Activated T-cell treated with anti-CD3 and anti-CD28 coated beads, Interleukin-2, amount 50 U/mL, for 24 hours (primary cell): ENCODE measurements at places on chromosomes 12 and 14.

GRCh38 chr12:129385637-129385990 is 518.2 kb downstream of the TMEM132D start:
- H3K4me1 ChIP-seq = no peaks in the 10 kb centered on the region
- H3K27me3 ChIP-seq = no peaks in the 10 kb centered on the region
- H3K36me3 ChIP-seq = no peaks in the 10 kb centered on the region
- no peak for DNase-seq

- peaks cover 4% of the 10 kb centered on the region for H3K4me1 ChIP-seq
- H3K36me3 ChIP-seq = peaks cover 78% of the 10 kb centered on the region
- no peaks in the 10 kb centered on the region for H3K27me3 ChIP-seq
- H3K4me3 ChIP-seq = no peak overlapping the region
- no peak overlapping the region for H3K27ac ChIP-seq
- no peak for DNase-seq
These were observed 125.8 kb downstream of the CCDC91 start for GRCh38 chr12:28316049-28316448.

DNA sequence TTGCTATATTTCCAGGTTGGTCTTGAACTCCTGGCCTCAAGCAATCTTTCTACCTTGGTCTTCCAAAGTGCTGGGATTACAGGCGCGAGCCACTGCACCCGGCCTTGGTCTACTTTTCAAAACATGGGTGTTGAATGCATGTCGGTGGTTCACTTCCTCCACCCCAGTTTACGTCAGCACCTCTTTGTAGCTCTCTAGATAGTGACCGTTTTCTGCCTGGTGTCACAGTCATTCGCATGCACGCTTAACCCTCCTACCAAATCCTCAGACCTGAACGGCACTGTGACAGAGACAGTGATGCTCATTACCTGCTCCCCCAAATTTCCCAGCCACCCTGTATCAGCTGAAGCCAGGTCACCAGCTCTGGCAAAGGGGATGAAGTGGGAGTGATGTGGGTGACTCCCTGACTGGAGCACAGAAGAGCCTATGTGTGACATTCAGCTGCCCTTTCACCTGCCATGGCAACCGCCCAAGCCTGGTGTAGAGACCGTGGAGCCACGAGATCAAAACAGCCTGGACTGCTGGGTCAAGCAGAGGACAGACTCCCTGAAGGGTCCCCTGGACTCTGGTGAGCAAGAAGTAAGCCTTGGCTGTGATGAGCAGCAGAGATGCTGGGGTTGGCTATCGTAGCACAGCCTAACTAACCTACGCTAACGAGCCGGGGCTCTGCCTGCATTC is 66.2 kb upstream of the GPR68 start:
- H3K27me3 ChIP-seq = no peaks in the 10 kb centered on the region
- peak overlapping the region; percentile 44 for H3K4me3 ChIP-seq
- peak overlapping the region; percentile 94 for H3K27ac ChIP-seq
- DNase-seq = no peak

DNA sequence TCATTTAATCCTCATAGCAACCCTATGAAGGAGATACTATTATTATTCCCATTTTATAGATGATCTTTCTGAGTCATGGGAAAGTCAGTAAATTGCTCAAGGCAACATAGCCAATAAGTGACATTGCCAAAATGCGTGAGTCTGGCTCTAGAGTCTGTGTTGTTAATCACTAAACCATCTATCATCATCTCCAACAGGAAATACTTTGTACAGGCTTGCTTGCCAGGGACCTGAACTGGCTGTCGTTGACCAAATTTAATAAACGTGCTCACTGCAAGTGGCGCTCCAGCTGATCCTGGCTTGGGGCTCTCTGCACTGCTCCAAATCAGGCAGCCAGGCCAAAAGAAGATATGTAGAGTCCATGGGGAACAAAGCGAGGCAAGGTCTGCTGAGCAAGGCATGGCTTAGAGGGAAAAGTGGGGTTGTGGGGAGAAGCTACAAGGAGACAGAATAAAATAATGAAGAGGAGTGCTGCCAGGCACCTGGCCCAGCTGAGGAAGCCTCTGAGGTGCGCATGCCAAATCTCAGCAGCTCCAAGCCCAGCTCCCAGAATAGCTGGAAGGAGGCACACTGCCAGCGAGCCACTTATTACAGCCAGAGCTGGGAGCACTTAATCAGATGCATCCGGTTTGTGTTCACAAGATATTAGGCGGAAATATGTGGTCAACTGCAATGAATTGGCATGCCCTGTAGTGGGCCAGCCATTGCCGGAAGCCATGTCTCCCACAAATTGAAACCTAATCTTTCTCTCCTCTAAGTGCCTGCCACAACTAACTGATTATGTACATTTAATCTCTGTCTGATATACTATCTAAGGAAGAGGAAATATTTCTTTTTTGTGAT is 43.3 kb upstream of the PTPRO start:
- no peak overlapping the region for H3K4me3 ChIP-seq
- no peaks in the 10 kb centered on the region for H3K36me3 ChIP-seq
- H3K4me1 ChIP-seq = peaks cover 7% of the 10 kb centered on the region
- peaks cover 23% of the 10 kb centered on the region for H3K27me3 ChIP-seq
- no peak for DNase-seq

GRCh38 chr14:90443161-90444076 is 46.6 kb downstream of the CALM1 start:
- no peak overlapping the region for H3K4me3 ChIP-seq
- H3K4me1 ChIP-seq = no peaks in the 10 kb centered on the region
- DNase-seq = no peak
- no peaks in the 10 kb centered on the region for H3K36me3 ChIP-seq
- H3K27me3 ChIP-seq = no peaks in the 10 kb centered on the region

DNA sequence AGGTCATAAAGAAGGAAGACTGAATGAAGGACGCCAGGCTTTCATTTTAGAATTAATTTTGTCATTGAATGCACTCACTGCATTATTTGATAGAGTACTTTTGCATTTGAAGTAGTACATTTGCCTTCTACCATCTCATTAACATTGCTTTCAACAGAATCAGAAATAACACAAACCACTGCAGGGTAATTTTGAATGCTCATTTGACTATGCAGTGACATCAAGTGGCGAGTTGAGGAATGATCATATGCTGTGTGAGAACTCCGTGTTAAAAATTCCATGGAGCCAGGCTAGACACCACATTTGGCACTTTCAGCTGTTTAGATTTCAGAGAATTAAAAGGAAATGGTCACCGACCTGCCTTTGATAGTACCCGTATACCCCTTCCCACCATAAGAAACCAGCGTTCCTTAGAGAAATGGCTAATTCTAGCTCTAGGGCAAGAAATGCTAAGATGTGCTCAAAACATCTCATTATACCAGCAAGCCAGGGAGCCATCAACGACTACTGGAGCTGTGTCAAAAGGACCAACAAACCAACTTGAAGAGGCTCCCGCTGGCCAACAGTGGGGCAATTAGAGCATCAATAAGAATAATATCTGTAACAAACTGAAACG is 16.5 kb downstream of the HEBP1 start:
- no peak overlapping the region for H3K4me3 ChIP-seq
- DNase-seq = no peak

GRCh38 chr12:85147331-85147730 is 111.2 kb downstream of the LRRIQ1 start:
- H3K27me3 ChIP-seq = no peaks in the 10 kb centered on the region
- H3K4me1 ChIP-seq = no peaks in the 10 kb centered on the region
- no peak overlapping the region for H3K4me3 ChIP-seq
- no peak overlapping the region for H3K27ac ChIP-seq
- H3K36me3 ChIP-seq = no peaks in the 10 kb centered on the region
- no peak for DNase-seq

- H3K27me3 ChIP-seq = no peaks in the 10 kb centered on the region
- H3K4me1 ChIP-seq = peaks cover 30% of the 10 kb centered on the region
- no peak for DNase-seq
These were observed 86.9 kb downstream of the RIN3 start for GRCh38 chr14:92600318-92601053.

GRCh38 chr12:120470150-120470784 is 719 bp upstream of the SRSF9 start:
- H3K36me3 ChIP-seq = peaks cover 40% of the 10 kb centered on the region
- no peaks in the 10 kb centered on the region for H3K27me3 ChIP-seq
- peaks cover 43% of the 10 kb centered on the region for H3K4me1 ChIP-seq
- peak overlapping the region; percentile 97 for H3K4me3 ChIP-seq
- H3K27ac ChIP-seq = peak overlapping the region; percentile 83

DNA sequence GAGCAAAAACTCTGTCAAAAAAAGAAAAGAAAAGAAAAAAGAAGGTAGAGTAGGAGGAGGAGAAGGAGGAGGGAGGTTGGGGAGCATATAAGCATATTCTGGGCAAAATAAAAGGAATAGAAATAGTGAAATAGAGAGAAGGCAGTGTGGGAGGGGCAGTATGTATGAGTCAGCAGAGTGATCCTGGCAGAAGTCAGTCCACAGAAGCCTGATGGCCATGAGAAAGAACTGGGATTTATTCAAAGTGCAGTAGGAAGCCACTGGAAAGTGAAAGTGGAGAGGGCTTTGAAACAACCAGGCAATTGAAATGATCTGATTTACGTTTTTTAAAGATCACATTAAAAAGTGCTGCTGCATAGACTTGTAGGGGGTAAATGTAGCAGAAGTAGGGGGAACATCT is 368.6 kb upstream of the USP15 start:
- H3K27ac ChIP-seq = no peak overlapping the region
- no peak for DNase-seq
- H3K4me1 ChIP-seq = no peaks in the 10 kb centered on the region
- no peaks in the 10 kb centered on the region for H3K36me3 ChIP-seq
- no peak overlapping the region for H3K4me3 ChIP-seq

DNA sequence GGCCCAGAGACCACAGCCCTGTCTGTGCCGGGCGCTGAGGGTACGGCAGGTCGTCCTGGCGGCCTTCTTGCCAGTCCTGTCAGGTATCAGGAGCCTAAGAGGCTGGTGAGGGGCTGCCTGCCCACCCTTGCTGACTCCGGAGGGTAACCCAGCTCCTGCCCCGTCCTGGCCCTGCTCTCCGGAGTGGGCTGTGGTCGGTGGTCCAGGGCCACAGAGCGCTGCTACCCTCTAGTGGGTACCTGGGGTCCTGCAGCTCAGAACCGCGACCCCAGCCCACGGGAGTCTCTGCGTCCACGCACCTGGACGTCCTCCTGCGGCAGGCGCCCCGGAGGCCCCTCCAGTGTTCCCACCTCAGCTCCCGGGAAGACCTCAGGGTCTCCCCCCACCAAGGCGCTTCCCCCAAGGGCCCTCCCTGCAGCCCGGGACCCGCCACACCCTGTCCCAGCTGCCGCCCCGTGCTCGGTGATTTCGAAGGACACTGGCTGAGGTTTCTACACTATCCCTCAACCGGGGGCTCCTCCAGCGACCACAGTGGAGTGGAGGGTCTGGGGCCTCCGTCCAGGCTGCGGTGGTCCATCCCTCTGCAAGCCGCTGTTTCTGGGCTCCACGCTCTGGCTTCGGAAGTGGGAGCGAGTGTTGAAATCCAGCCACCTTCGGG is 75.9 kb upstream of the FBRSL1 start:
- H3K4me3 ChIP-seq = no peak overlapping the region
- no peaks in the 10 kb centered on the region for H3K36me3 ChIP-seq
- no peak overlapping the region for H3K27ac ChIP-seq

DNA sequence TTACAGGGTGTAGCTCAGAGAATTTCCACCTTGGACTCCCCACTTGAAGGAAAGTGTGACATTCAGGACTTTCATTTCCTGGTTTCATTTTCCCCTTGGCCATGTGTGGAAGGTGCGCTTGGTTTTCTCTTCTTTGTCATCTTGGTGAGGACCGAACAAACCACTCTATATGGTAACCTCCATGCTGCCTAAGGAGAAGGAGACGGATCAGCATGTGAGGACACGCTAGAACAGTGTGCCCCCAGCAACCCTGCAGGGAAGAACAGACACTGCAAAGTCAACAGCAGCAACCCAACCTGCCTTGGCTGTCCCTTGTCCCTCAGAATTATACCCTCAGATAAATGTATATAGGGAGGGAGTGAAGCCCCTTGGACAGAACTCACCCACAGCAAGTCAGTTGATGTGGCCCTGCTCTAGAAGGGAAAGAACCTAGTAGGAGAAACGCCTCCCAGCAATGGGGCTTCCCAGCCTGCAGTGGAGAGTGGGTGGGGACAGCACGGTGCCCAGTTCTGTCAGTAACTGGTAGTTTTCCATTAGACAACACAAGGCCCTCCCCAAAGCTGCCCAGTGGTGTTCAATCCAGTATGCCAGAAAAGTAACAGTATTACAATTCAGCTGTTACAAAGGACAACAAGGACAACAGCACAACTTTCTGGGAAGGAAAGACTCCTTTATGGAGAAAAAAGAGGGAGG is 18.9 kb upstream of the COCH start:
- H3K36me3 ChIP-seq = no peaks in the 10 kb centered on the region
- peaks cover 17% of the 10 kb centered on the region for H3K4me1 ChIP-seq
- no peak overlapping the region for H3K4me3 ChIP-seq
- H3K27ac ChIP-seq = peak overlapping the region; percentile 37
- H3K27me3 ChIP-seq = peaks cover 36% of the 10 kb centered on the region

- H3K27me3 ChIP-seq = no peaks in the 10 kb centered on the region
- no peaks in the 10 kb centered on the region for H3K36me3 ChIP-seq
- H3K4me3 ChIP-seq = no peak overlapping the region
- no peaks in the 10 kb centered on the region for H3K4me1 ChIP-seq
- no peak for DNase-seq
These were observed 229.8 kb downstream of the RASSF9 start for GRCh38 chr12:85606455-85606854.

GRCh38 chr12:130162267-130162666 is at the start of gene FZD10:
Gene FZD10 (plus strand): TSS chr12:130162464. CDS start chr12:130162943, 479 bp downstream.
- H3K4me3 ChIP-seq = peak within 1 kb of the TSS; percentile 43
- H3K4me1 ChIP-seq = peaks cover 5% of the 10 kb centered on the region
- no peaks in the 10 kb centered on the region for H3K36me3 ChIP-seq
- peak within 1 kb of the TSS; percentile 64 for H3K27ac ChIP-seq

DNA sequence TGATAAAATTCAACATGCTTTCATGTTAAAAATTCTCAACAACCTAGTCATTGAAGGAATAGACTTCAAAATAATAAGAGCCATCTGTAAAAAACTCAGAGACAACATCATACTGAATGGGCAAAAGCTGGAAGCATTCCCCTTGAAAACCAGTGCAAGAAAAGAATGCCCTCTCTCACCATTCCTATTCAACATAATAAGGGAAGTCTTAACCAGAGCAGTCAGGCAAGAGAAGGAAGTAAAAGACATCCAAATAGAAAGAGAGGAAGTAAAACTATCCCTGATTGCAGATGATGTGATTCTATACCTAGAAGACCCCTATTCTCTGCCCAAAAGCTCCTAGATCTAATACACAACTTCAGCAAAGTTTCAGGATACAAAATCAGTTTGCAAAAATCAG is 52.9 kb downstream of the APOBEC1 start:
- no peak for DNase-seq

GRCh38 chr12:105253866-105254513 is 18.0 kb upstream of the APPL2 start:
- no peak for DNase-seq
- no peak overlapping the region for H3K4me3 ChIP-seq
- no peaks in the 10 kb centered on the region for H3K27me3 ChIP-seq
- no peak overlapping the region for H3K27ac ChIP-seq

- H3K4me3 ChIP-seq = no peak overlapping the region
- no peak overlapping the region for H3K27ac ChIP-seq
- no peaks in the 10 kb centered on the region for H3K27me3 ChIP-seq
- DNase-seq = no peak
- H3K36me3 ChIP-seq = no peaks in the 10 kb centered on the region
- H3K4me1 ChIP-seq = no peaks in the 10 kb centered on the region
These were observed 368.8 kb downstream of the ETNK1 start for GRCh38 chr12:22993609-22994315.
